NCI-H2029 (cell line): ENCODE measurements at places on chromosomes 7 and 10.

DNA sequence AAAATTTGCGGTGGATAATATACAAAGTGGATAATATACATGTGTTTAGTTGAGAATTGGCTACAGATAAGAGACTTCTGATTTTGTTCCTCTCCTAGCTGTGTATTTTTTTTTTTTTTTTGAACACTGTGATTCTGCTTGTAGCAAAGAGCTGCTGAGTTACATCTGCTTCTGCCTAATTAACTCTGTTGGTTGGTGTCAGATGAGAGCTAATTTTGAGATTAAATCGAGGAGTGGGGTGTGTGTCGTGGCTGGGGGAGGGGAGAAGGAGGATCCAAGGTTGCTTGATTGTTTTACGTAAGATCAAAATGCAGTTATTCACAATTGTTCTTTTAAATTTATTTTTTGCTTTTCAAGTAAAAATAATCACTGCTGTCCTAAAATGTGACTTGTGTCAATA is 11.3 kb downstream of the KAT6B start:
- no peak for DNase-seq

- peak; percentile 70 for DNase-seq
These were observed 151.7 kb downstream of the RTKN2 start for GRCh38 chr10:62116896-62117295.

- DNase-seq = no peak
These were observed 185.6 kb downstream of the PAXIP1 start for GRCh38 chr7:154817224-154817896.

DNA sequence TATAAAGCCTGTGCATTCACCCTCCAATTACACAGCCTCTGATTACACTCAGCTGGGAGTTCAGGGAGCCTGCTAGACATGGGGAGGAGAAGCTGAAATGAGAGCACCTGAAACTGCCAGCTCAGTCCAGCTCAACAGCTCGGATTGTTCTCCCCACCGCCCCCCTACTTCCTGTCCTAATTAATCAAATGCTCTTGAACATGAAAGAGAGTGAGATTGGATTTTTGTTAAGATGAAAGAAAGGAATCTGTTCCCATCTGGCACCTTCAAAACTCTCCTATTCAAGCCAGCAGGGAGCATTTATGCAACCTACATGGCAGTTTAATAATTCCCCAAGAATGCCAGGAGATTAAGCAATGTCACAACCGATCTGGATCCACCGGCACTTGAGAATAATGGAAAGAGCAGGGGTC is 98.0 kb downstream of the NPSR1 start:
- no peak for DNase-seq

GRCh38 chr7:145106001-145106400 is 270.1 kb upstream of the TPK1 start:
- DNase-seq = peak; percentile 43
